ENCODE measurements at places on chromosomes 16 and 17.
A peak's percentile ranks its signal among the peaks of the same experiment; 100 is the strongest.

- DNase-seq = no peak
These were observed 17.7 kb downstream of the POLR3E start for GRCh38 chr16:22314661-22315626.

DNA sequence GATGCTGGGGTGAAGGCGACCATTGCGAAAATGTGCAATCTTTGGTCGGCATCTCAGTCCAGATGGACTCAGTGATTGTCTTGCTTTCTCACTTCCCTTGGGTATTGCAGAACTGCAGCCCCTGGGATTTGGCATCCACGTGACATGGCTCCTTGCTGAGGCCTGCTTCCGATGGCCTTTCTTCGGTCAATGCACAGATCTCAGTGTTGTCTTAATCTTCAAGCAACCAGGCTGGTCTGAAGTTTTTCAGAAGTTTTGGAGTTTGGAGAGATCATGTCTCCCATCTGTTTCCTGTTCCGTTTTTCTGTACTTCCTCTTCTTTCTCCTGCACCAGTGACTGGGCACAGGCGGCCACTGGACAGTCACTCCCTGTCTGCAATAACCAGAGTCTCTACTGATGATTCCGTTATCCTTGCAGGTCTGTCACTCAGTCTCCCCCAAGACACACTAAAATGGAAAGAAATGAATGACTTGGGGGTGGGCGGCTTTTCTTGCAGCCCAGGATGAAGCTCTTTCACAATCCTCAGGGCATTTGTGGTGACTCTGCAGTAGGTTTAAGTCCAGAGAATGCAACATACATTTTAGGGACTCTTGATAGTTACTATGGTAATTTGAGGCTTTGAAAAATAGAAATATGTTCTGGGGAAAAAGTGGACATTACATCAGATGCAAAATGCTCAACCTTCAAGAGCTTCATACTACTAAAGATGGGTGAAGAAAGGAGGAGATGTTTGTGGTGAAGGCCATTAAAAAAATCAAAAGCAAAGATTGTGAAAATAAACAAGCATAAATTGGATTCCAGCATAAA lies 106.3 kb upstream of the ZFHX3 start:
- peak; percentile 73 for DNase-seq

- DNase-seq = no peak
These were observed at the start of gene ZACN for GRCh38 chr17:76078860-76079534. Gene ZACN (plus strand): TSS chr17:76079182. CDS start chr17:76079265, 83 bp downstream.

GRCh38 chr17:78806451-78806850 lies 24.4 kb upstream of the CYTH1 start:
- no peak for DNase-seq

GRCh38 chr17:61517843-61518606 lies 65.8 kb downstream of the TBX4 start:
- no peak for DNase-seq

DNA sequence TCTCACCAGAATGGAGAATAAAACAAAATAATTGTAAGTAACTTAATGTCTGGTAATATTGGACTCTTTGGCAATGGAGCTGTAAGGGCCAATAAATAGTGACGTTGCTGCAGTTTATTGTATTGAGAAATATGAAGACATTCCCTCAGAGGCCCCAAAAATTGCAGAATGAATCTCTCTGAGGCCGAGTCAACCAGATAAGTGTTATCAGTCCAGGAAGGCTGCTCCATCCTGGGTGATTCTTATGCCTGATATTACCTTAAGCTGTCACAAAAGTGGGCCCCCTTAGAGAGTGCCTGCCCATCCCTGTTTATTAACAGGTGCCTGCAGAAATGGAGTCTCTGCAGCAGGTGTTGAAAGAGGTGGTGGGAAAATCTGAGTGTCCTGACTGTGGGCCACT lies 219.2 kb downstream of the HS3ST4 start:
- no peak for DNase-seq

DNA sequence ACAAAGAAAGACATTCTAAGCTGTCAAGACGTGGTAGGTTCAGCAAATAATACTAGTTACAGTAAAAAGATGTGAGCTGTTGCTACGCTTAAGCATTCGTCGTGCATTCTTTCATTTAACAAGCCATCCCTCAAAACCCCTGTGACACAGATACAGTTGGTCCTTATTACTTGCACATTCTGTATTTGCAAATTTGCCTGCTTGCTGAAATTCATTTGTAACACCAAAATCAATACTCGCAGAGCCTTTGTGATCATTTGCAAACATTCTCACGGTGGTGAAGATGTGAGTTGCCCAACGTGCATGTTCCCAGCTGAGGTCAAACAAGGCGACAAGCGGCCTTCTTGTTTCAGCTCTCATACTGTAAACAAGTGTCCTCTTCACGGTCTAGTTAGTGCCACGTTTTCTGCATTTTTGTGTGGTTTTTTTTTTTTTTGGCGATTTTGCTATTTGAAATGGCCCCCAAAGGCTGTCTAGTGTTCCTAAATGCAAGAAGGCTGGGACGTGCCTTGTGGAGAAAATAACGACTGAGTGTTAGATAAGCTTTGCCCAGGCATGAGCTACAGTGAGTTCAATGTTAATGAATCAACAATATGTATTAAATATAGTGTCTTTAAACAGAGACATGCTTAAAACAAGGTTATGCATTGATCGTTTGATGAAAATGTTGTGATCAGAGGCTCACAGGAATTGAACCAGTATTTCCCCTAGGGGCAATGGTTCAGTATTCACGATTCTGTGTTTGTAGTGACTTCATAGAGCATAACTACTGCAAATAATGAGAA lies 84.1 kb downstream of the RAB11FIP4 start:
- no peak for DNase-seq

- DNase-seq = no peak
These were observed 24.6 kb upstream of the PHB1 start for GRCh38 chr17:49439305-49439672.

GRCh38 chr16:11329891-11330290 lies 15.4 kb upstream of the RMI2 start:
- no peak for DNase-seq

- DNase-seq = no peak
These were observed 10.0 kb downstream of the ALOX15 start for GRCh38 chr17:4631431-4631830.

- DNase-seq = no peak
These were observed 29.2 kb downstream of the TBX4 start for GRCh38 chr17:61481421-61481820.

DNA sequence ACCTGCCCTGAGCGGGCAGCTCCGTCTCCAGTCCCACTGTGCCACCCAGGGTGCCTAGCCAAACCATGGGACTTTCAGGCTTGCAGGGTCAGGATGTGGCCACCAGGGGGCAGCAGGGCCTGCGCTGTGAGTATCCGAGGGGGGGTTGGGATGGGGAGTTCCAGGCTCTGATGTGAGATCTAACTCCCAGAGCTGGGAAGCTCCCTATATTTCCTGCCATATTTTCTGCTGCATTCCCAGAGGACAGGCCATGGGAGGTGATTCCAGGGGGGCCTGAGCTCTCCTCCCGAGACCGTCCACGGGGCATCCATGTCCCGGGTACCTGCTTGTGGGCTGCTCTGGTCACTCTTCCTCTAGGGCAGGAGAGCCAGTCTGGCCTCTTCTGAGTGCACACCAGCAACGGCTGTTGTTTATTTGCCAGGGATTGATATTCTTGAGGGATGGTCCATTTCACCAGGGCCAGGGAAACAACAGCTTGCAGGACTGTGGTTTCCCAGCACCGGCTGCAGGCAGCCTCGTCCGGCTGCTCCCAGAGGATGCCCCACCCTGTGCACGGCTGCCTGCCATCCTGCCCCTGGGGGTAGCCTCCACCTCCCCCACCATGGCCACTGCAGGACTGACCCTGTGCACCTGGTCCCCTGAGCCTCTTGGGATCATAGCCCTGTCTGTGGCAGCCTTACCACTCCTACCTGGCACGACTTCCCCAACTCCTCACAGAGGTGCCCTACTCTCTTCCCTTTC lies 1.2 kb downstream of the GPR142 start:
- DNase-seq = peak; percentile 63
